Dorsolateral prefrontal cortex (tissue), 122 donors: ENCODE measurements at places on chromosomes 13 and 19.

- DNase-seq, result no peak
These were observed 316 bp upstream of the ZNF530 start for GRCh38 chr19:57599377-57599760.

GRCh38 chr19:7844951-7845350 is 14.9 kb downstream of the EVI5L start:
- no peak for DNase-seq

GRCh38 chr19:42594617-42595489 is at the start of gene CEACAM8:
Gene CEACAM8, minus strand, starts transcription at chr19:42594924. Its CDS starts 96 bp downstream, at chr19:42594828.
- no peak for DNase-seq

DNA sequence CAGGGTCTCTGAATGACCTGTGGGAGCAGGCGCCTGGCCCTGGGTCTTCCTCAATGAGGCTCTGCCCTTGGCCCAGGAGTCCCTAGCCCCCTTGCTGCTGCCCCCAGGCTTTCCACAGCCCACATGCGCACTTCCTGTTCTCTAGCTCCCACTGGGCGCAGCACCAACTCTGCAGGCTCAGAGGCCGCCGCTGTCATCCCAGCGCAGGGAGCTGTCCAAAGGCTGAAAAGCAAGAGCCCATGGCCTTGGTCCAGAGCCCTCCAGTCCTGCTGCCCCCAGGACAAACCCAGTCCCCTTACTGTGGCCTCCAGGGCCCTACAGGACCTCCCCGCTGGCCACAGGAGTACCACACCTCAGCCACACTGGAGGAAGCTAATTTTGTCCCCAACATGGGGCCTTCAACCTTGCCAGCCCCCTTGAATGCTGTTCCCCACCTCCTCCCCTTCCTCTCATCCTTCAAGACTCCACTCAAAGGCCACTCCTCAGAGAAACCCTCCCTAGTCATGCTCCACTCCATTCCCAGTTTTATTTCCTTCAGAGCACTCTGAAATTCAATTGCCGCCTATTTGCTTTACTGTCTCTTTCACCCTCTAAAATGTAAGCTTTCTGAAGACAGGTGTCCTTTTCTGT is 8.0 kb upstream of the POU2F2 start:
- no peak for DNase-seq

DNA sequence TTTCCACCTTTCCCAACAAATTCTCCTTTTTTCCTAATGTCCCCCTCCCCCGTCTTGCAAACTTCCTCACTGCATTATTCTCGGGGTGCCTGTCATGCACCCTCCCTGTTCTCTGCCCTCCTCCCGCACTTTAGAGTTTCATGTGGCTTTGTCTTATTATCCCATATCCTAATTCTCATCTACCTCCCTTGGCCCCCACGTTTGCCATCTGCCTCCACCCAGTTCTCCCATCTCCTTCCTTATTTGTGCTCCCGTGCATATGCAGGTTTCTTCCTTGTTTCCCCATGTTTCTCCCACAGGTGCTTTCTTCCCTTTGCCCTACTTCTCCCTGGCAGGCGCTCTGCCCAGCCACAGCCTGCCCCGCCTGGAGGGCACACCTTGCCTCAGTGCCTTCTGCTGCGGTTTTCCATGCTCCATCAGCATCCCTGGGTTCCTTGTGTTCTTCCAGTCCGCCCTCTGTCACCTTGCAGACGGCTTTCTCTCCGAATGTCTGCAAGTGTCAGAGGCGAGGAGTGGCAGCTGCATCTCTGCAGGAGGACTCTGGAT is 1.5 kb downstream of the SPATA13 start:
- DNase-seq, result no peak

- DNase-seq, result no peak
These were observed 103.9 kb upstream of the UBL3 start for GRCh38 chr13:29954082-29955028.

- DNase-seq, result no peak
These were observed 143.3 kb upstream of the IPO5 start for GRCh38 chr13:97810152-97810551.

- no peak for DNase-seq
These were observed 34.3 kb downstream of the ELF1 start for GRCh38 chr13:40984668-40985366.

DNA sequence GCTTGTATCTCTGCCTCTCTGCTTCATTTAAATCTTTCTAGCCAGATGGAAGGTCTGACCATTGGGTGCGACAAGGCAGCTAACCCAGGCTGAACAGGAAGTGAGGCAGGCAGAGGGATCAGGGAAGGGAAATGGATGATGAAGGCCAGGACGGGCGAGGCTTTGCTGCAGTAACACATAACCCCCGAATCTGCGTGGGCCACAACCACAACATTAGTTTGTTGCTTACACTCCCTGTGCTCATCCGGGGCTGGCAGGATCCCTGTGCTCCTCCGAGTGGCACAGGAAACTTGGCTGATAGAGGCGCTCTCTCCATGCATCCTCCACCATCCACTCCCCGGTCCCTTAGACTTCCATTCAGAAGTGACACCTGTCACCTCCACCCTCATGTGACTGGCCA is 1.1 kb upstream of the FLT3LG start:
- DNase-seq, result no peak
